ENCODE measurements at places on chromosomes 6 and 20.

GRCh38 chr6:89724981-89725380 is 86.4 kb upstream of the LYRM2 start:
- DNase-seq: no peak

DNA sequence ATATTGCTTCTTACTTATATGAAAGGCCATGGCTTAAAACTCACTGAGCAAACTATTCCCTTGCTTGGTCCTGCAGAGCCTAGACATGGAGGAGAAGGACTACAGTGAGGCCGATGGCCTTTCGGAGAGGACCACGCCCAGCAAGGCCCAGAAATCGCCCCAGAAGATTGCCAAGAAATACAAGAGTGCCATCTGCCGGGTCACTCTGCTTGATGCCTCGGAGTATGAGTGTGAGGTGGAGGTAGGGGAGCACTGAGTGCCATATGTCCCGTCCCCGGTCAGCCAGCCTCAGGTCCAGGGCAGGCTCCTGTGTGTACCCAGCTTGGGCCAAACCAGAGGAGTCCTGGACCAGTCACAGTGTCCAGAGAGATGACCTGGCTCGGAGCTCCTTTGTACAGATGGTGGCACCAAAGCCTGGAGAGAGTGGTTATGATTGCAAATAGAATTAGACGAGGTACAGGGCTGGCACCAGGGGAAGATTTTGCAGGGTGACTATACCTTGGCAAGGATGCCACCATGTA is 21.0 kb downstream of the EPB41L1 start:
- DNase-seq: no peak

GRCh38 chr6:9233226-9233625 is 797.9 kb upstream of the SLC35B3 start:
- no peak for DNase-seq

- no peak for DNase-seq
These were observed 125.9 kb downstream of the KIF6 start for GRCh38 chr6:39599341-39599740.

DNA sequence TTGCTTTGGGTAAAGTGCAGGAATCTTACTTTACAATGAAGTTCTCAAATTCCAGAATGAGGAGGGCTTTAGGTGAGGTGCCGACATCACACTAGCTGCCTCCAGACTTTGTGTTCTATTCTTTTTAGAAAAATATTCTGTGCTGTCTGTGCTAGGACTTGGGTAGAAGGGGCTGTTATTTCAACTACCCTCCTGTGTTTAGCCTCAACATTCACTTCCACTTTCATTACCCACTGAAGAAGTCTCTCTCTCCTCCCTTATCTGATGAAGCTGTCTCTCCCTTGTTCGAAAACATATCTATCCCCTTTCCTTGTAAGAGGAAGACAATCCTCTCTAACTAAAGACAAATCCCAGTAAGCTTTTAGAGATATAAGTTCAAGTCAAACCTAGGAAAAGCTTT is 25.0 kb upstream of the BRPF3 start:
- DNase-seq: no peak

GRCh38 chr6:42400061-42400760 is 51.5 kb downstream of the TRERF1 start:
- no peak for DNase-seq

DNA sequence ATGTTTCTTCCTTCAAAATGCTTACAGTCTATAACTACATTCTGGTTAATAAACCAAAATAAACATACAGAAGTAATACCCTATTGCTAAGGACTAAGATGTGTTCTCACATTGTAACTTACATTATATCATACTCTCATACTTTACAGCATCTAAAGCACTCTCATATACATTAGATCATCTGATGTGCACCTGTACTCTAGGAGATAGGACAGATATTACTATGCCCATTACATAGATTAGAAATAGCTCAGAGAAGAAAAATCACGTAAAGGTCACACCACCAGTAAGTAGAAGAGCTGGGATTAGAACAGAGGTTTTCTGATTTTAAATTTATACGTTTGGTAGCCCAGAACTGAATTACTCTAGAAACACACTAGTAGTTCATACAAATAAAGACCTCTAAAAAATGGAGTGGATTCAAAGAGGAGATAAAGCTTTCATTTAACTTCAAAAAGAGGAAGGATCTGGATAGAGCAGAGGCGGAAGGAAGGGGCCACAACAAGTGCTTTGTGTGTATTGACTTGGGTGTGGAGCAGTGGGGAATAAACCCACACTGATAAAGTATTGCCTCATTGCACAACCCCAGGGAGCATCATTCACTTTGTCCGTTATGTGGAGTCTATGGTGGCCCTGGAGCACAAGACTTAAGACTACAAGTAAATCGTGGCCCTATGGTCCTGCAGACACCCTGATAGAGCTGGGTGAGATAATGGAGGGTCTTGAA is 30.9 kb downstream of the SLC2A12 start:
- DNase-seq: no peak

- no peak for DNase-seq
These were observed 3.4 kb upstream of the HELZ2 start for GRCh38 chr20:63577317-63577894.

DNA sequence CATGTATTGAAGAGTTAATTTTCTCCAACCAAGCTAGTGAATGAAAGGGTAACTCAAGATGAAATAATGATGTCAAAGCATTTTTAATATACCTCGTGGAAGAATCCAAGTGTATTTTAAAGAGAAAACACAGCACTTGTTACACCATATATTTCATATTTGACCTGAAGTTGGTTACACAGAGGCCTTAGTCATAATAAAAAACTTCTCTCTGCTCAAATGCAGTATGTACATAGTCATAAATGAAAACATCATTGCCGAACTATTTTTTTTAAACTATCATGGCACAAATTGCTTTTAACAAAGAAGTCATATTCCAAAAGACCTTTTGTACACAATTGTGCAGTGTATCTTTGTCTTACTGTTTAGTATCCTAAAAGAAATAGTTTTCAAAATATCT is 43.0 kb downstream of the BACH2 start:
- DNase-seq: no peak

GRCh38 chr6:156689656-156690055 is 87.5 kb upstream of the ARID1B start:
- no peak for DNase-seq

GRCh38 chr6:140174524-140174923 is 800.1 kb upstream of the CITED2 start:
- no peak for DNase-seq

DNA sequence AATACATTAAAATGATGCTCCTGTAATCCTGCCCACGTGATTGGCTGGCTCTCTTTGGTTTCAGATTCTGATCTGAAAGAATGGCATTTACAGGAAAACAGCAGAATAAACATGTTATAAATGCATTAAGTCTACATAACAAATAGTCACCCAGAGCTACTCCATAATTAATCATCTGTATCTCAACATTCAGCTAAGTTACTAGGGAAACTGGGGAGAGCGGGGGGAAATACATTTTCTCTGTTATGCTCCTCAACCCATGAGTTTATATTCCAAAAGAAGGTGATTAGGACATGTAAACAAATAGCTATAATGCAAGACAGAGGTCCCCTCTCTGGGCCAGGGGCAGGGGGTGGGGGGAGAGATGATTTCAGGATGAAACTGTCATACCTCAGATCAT is 58.5 kb downstream of the MAP7 start:
- no peak for DNase-seq

- no peak for DNase-seq
These were observed 5.3 kb downstream of the SNAI1 start for GRCh38 chr20:49987868-49988690.
